ENCODE measurements at places on chromosomes 3 and 15.

DNA sequence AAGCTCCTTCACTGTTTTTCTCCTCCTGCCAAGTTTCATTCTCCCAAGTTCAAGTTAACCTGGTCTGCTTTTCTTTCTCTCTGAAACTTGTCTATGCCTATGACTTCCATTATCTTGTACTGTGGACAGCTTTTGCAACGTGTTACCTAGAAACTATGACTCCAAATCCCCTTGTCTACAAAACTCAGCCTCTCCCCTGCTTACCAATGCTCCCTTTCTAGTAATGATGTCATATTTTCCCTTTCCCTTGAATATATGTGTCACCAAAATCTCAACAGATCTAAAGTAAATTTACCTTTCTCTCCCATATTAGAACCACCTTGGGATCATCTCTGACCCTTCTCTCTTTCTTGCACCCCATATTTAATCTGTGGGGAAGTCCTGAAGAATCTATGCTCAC, 10.5 kb upstream of the ABHD2 start:
- no peak for DNase-seq

- DNase-seq, result no peak
These were observed 1.1 kb downstream of the TBC1D2B start for GRCh38 chr15:78076231-78077052.

DNA sequence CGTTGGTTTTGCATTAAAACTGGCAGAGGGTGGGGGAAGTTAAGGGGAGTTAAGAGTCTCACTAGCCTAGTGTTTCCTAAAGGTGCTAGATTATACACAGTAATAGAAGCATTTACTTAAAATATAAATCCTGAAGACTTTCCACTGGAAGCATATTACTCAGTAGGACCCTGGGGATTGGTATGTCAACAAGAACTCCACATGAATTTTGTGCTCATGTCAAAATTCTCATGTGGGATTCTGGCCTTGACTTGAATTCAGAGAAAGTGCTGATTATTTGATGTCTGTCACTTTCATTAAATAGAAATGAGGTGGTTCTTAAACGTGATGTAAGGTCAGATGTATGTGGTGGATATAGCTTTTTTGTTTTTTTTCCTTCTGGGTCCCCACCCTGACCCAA, 997.2 kb downstream of the TUSC7 start:
- no peak for DNase-seq

DNA sequence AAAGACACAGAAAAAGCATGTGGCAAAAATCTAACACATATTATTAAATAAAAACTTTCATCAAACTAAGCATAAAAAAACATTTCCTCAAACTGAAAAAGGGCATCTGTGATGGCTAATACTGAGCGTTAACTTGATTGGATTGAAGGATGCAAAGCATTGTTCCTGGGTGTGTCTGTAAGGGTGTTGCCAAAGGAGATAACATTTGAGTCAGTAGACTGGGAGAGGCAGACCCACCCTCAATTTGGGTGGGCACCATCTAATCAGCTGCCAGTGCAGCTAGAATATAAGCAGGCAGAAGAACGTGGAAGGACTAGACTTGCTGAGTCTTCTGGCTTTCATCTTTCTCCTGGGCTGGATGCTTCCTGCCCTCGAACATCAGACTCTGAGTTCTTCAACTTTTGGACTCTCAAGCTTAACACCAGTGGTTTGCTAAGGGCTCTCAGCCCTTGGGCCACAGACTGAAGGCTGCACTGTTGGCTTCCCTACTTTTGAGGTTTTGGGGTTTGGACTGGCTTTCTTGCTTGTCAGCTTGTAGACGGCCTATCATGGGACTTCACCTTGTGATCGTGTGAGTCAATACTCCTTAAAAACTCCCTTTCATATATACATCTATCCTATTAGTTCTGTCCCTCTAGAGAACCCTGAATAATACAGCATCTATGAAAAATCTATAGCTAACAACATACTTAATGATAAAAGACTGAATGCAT, 45.4 kb downstream of the DAZL start:
- no peak for DNase-seq

- no peak for DNase-seq
These were observed 138.8 kb downstream of the RBPMS2 start for GRCh38 chr15:64636556-64636955.

DNA sequence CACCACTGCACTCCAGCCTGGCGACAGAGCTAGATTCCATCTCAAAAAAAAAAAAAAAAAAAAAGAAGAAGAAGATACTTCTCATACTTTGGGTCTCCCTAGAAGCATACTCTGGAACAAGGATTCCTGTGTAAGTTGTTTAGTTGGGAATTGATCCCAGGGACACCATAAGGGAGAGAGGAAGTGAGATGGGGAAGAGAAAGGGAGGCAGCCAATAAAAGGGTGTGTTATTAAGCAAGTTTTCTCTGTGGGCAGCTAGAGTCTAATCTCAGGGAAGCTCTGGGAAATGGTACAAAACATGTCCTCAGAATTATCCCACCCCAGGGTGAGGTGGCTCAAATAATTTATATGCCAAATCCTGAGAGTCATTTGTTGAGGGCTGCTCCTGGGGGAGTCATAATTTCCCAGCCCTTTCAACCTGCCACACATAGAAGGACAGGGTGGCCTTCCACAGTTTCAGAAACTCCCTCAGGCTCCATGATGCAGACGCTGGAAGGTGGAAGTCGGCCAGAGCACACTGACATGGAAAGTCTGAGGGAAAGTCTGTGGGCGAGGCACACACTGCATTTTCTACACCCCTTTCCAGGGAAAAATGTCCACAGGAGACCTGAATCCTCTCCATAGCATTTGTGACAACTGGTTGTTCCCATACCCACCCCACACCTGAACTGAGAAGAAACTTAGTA, 86.4 kb upstream of the SLC4A7 start:
- no peak for DNase-seq

- no peak for DNase-seq
These were observed 863.8 kb upstream of the CFAP20DC start for GRCh38 chr3:59913645-59914044.

DNA sequence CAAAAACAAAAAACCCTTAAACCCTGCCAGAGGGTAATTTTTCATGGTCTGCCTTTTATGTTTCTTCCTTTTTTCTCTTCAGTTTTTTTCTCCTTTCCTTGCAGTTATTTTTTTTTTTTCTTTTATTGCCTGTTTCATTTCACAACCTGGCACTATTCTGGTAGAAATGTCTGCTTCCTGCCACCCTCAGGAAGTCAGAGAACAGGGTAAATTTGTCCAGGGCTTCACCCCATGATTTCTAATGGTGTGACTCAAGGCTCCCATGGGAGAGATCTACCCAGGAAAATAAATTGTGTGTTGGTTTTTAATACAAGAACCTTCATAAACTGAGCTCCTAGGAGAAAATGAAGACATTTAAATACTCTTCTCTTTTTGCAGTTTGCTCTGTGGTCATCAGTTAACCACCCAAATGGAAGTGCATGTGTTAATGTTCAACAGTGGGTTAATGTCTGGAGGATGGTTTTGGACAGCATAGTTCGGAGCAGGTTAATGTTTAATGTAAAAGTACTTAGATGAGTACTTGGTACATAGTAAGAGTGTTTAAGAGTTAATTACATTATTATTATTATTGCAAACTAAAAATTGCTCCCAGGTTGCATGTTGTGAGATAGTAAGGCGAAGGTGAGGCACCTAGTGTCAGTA, 45.9 kb downstream of the CGNL1 start:
- DNase-seq, result no peak

DNA sequence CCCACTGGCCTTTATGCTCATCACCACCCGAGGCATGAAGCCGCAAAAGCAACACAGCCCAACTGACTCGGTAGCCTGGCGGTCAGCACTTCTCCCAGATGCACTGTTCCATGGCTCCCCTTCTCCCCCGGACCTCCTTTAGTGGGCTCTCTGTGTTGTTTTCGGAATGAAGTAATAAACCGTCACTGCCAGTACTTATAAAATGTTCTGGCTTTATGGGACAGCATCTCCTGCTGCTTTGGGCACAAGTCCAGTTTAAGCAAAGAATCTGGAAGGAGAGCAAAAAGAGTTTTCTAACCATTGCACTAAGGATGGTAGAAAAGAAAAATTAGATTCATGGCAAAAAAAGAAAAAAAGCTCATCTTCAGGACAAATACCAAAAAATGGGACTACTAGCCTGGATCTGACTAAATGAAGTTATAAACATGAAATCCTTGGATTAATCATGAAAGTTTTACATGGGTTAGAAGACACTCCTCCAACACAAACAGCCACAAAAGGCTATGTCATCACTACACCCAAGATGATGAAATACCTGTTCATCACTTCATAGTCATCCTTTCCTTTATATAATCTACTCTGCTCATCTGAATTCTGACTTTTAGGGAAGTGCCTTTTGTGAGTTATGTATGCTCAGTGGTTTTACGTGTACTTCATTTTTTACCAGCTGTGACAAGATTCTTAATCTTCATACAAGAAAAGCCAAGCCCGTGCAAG, 89.5 kb upstream of the UBE2E2 start:
- DNase-seq, result no peak

DNA sequence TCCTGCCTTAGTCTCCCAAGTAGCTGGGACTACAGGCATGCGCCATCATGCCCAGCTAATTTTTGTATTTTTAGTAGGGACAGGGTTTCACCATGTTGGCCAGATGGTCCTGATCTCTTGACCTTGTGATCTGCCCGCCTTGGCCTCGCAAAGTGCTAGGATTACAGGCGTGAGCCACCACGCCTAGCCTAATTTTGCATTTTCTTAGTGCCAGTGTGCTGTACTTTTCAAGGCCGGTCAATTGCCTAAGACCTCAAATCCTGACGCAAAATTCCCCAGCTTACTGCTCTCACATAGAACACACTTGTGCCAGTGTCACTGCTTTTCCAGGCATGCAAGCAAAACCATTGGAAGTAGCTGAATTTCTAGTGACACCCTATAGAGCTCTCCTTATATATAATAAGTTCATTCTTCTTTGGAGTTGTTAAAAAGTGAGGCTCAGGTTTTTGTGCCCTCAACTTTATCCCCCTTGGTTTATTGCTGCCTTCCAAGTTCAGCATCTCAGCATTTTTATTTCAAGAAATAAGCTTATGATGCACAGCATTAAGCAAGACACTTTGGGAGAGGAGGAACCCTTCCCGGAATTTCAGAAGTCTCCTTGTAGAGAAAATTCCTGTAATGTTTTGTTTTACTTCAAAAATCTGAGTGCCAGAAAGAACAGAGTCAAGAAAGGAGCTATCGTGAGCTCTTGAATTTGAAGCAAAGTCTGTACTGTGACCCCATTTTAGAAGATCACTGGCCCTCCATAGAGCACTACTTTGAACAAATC, 93.2 kb downstream of the FILIP1L start:
- no peak for DNase-seq

GRCh38 chr3:3632449-3632848, 166.8 kb upstream of the LRRN1 start:
- no peak for DNase-seq

GRCh38 chr15:60161704-60162103, 157.6 kb downstream of the FOXB1 start:
- no peak for DNase-seq

GRCh38 chr3:48881652-48882114, 17.0 kb downstream of the SLC25A20 start:
- DNase-seq, result no peak

DNA sequence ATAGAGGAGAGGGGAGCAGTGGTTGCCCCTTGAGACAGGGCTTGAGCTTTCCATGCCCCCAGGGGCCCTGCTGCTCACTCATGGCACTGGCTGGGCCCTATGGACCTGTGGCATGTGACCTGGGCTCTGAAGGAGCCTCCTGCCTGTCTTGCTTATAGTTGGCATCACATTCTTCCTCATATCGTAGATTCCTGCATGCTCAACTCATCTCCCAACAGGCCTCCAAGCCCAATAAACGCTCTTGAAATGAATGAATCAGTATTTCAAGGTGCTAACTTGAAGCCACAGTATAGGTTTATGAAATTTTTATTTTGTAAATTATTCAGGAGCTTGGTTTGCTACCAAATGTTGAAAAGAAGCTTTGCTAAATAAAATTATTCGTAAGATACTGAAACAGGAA, 93.3 kb upstream of the SLC7A14 start:
- DNase-seq, result no peak

DNA sequence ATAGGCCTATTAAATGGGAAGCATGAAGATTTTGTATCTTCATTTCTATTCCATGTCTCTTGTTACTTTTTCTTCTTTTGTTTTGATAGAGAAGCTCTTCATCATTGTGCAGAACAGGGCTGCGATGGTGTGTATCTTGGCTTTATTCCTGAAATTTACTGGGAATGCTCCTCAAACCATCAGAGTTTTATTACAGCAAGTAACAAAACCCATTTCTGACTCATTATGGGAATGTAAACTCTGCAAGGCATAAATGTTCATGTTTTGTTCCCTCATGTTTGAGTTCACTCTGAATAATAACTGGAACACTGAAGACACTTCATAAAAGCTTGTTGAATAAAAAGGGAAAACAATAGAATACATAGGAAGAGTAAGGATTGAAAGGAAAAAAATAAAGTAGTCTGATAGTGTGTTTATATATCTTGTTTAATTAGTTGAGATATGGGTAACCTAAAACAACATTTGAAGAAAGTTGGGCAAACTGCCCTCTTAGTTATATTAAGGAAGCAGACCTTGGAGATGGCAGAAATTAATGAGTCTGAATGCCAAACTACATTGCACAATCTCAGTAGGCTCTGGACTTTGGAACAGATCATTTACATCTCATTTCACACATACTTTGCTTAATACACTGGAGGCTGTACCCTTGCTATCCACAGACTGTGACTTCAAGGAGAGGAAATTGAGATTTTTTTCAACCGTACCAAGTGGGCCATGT, 521.5 kb downstream of the GRM7 start:
- no peak for DNase-seq

DNA sequence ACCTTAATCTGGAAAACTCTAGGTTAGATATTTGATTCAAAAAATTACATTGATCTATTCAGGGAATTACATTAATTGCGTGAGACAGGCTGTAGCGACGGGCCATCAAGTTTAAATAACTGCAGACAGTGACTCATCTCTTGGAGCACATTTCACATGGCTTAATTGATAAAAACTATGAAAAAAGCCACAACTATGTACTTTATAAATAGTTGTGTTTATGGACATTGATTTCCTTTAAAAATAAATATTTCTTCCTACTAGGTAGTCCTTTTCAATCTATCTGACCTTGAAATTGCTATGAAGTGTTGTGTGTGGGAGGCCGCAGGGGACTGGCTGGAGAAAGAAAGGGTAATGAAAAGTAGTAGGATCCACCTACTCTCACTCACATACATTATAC, 157.8 kb downstream of the IL1RAP start:
- no peak for DNase-seq

DNA sequence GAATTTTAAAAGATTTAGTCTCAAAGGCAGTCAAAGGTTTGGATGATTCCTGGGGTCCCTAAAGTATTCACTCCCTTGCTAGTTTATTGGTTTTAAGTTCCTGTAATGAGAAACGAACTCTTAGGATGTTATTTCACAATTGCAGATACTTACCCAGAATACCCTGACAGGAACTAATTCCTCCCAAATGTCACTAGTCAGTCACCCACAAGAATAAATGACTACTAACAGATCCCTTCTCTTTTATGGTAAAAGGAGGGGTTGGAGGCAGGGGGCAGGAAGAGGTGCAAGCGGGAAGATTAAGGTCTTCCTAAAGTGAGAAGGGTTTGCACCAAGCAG, 174.2 kb upstream of the SLC2A2 start:
- DNase-seq, result no peak

- DNase-seq, result no peak
These were observed 74.9 kb upstream of the ZBED2 start for GRCh38 chr3:111669926-111670630.

GRCh38 chr15:31609906-31610305, 283.3 kb downstream of the KLF13 start:
- DNase-seq, result no peak

- DNase-seq, result no peak
These were observed 34.0 kb downstream of the MYRIP start for GRCh38 chr3:39843440-39843839.

GRCh38 chr15:68083463-68083862, 29.3 kb downstream of the PIAS1 start:
- DNase-seq, result no peak

GRCh38 chr3:100563228-100563627, 46.2 kb upstream of the ADGRG7 start:
- DNase-seq, result no peak
